ENCODE measurements at places on chromosomes 12 and 14. TPM values are rescaled to one million over a fixed set of nuclear protein-coding genes. Genes with fewer than 3 reads are reported as not detected.

DNA sequence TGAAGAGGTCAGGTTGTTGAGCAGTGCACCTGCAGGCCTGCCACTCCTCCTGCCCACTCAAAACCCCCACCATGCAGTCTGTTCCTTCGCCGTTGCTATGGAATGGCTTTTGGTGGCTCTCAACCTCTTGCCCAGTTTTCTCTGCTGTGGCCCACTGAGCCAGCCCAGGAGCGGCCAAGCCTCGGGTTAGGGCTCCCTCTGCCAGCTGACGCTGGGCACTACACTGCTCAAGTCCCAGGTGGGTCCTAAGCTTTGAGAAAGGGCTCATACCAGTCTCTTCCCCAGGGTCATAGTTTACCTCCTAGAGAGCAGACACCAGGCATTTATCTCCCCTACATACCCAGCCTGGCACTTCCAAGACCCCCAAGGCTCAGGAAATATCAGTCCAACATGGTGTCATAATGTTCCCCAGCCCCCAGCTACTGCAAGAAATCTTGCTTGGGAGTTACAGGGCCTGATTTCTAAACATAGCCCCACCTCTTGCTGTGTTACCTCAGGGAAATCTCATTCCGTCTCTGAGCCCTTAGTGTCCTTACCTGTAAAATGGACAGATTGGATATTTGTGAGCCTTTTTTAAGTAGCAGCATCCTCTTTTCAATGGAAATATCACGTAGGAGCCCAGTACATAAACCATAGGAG lies 59.4 kb downstream of the TSPAN11 start:
- DNase-seq, result peak; percentile 33

- no peak for DNase-seq
Measured at GRCh38 chr12:89059721-89060541, 292.4 kb downstream of the DUSP6 start.

GRCh38 chr12:104486363-104486750 lies 29.6 kb downstream of the CHST11 start:
- no peak for DNase-seq

- DNase-seq, result no peak
Measured at GRCh38 chr12:55899082-55899481, 28.6 kb downstream of the PYM1 start.

- no peak for DNase-seq
Measured at GRCh38 chr12:72162875-72163274, 109.3 kb upstream of the TRHDE start.

- DNase-seq, result no peak
Measured at GRCh38 chr14:101733211-101733610, 28.3 kb upstream of the PPP2R5C start.

DNA sequence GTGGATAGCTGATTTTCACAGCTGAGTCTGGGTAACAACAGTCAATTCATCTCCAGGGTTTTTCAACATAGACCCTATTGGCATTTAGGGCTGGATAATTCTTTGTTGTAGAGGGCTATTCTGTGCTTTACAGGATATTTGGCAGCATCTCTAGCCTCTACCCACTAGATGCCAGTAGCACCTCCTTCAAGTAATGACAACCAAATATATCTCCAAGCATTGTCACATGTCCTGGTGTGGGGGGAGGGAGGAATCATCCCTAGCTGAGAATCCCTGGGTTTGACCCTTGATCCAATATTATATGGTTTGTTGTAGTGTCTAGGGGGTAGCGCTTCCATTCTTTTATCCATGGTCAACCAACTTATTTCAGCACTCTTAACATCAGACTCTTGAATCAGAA lies 157.2 kb downstream of the ANO4 start:
- DNase-seq, result no peak

DNA sequence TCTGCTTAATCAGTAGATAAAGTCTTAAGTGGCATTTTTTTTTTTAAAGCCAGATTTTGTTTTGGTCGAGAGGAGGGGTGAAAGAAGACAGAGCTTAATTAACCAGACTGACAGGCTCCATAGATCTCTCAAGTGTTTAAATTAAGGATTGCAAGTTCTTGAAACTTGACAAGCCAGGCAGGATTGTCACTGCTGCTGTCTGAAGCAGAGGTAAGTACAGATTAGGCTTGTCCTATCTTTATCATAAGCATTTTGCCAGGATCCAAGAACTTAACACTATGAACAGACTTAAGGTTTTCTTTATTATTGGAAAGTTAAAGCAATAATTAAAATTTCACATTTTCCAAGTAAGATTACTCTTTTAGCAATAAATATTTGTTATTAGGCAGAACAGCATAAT lies 179.6 kb upstream of the LMO3 start:
- no peak for DNase-seq

DNA sequence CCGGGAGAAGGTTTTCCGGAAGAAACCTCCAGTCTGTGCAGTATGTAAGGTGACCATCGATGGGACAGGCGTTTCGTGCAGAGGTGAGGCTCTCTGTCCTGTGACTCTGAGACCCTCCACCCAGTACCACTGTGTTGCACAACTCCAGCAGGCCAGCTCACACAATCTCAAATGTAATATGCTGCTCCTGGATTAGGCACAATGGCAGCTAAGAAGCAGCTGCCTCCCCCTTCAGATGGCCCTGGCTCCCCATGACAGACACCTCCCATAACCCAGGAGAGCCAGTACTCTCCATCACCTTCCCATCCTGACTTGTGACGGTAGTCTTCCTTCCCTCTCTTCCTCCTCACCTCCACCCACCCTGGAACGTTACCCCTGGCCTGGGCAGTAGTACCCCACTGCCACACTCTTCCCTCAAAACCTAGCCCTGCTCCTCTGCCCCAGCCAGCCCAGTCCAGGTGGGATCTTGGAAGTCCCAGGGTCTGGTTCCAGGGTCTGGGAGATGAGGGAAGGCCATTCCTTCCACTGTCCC lies 2.1 kb downstream of the TNS2 start:
- DNase-seq, result no peak

DNA sequence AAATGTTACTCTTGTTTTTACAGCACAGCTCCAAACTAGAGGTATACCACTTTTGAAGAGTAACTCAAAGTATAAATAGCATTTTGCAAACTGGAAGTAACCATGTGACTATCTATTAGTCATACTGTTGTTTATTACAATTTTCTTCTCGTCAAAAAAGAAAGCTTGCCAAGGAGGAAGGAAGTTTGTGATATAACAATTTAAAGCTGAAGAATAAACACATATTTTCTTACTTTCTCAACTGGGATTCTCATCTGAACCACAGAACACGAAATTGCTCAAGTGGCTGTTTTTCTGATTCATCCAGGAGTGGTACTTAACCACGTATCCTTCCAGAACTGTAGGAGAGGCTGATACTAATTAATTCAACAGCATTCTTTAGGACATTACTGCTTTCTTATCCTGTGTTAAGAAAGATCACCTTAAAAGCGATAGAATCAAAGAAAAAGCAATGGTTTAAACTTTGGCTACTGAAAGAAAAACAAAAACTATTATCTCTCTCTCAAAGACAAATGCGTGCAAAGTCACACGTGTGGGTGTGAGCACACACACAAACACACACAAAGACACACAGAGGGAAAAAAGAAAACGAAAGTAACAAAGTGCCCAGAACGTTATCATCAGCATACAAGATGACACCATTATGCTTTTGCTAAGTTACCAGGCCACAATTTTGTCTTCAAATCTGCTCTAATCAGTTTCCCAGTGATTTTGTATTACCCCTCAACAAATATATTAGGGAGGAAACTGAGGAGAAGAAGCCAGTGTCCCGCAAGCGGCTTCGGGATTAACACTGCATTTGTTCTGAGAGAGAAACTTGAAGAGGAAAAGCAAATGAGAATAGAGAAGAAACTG lies at the start of gene CLEC2B:
TSS of gene CLEC2B (minus strand) at position 48 of the 855 bp plus-strand sequence.
- no peak for DNase-seq

GRCh38 chr14:61555056-61555838 lies 140.1 kb upstream of the HIF1A start:
- no peak for DNase-seq

DNA sequence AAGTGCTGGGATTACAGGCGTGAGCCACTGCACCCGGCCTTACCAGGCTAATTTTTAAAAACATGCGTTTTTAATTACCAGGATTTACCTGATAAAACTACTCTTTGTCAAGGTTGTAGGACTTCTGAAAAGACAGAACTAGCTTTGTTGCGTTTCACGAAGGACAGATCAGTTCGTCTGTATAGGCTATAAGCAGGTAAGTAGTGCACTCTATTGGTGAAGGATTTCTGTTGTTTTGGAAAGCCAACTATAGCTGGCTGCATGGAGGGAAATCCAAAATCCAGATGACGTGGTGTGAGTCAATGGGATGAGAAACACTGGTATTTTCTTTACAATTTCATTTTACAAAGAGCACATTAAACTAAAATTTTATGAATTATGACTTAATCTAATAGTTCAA lies 14.6 kb downstream of the GNPNAT1 start:
- DNase-seq, result no peak

DNA sequence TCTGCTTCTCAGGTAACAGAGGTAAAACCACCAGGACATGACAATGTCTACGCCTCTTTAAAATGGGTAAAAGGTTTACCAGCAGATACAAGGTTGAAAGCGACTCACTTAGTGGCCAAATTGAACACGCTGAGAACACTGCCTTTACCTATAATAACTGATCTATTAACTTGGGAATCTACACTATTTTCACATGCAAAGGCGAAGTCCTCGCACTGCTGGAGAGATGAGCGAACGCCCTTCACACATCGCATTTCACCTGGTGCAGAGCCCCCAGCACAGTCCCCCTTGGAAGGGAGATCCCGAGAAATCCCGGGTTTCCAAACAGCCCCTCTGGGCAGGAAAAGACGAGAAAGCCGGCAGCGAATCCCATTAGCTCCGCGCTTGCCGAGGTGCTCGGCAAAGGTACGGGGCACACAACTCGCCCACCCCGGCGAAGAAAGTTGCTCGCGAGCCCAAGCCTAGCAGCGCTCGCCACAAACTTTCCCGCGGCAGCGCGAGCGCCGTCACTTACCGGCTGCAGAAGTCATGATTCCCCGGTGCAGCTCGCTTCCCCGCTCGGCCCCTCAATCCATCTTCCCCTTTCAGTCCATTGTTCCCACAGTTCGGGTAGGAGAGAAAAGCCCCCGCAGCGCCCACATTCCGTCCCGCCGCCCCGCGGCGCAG lies 423 bp downstream of the FGD6 start:
- no peak for DNase-seq

GRCh38 chr12:76813265-76813664 lies 49.4 kb downstream of the ZDHHC17 start:
- DNase-seq, result no peak

GRCh38 chr12:30357766-30358490 lies 337.7 kb downstream of the IPO8 start:
- no peak for DNase-seq

DNA sequence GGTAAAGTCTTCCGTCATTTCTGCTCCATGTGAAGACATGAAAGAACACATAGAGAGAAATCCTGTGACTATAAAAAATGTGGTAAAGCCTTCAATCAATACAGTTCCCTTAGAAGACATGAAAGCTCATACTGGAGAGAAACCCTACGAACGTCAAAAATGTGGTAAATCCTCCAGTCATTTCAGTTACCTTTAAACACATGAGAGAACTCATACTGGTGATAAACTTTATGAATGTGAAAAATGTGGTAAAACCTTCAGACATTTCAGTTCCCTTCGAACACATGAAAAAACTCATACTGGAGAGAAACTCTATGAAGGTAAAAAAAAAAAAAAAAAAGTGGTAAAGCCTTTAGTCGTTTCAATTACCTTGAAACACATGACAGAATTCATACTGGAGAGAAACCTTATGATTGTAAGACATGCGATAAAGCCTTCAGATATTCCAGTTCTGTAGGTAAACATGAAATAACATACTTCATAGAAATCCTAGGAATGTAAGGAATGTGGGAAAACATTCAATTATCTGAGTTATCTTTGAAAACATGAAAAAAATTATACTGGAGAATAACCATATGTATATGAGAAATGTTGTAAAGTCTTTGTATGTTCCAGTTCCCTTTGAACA lies 60.4 kb downstream of the MAP4K5 start:
- DNase-seq, result no peak

GRCh38 chr12:89993632-89994031 lies 285.0 kb upstream of the ATP2B1 start:
- no peak for DNase-seq

DNA sequence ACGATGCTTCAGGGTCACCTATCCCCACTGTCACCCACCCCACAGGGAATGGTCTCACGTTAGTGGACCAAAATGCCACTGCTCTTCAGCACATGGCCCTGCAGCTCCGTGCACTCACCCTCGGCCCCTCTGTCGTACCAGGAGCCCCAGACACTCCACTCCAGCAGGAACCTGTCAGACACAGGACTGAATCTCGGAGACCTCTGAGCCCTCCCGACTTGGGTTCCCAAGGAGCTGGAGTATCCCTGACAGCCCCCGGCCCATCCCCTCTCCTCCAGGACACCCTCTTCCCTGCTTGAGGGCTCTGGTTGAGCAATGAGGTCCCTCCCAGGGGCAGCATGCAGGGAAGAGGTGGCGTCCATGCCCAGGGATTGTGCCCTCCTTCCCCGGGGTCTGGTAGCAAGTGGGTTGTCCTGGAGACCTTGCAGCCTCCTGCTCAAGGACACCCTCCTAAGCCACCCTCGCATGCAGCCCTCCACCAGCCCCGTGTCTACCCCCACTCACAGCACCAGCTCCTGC lies 20.4 kb upstream of the LRTM2 start:
- DNase-seq, result no peak

Gene DTX1
- 21.2 TPM for total RNA-seq

Gene PPP1R36
- total RNA-seq, result 2.0 TPM

Gene DIO3
- 0.82 TPM for total RNA-seq

Gene MVK
- 54.1 TPM for total RNA-seq

Gene MDGA2
- not detected for total RNA-seq

Gene C3AR1
- total RNA-seq, result 3.4 TPM

Gene ESYT1
- total RNA-seq, result 167 TPM

Gene TAS2R10
- total RNA-seq, result 0.41 TPM

Gene LRRC9
- total RNA-seq, result 1.1 TPM

Gene ABCD2
- total RNA-seq, result not detected

Gene ASCL1
- total RNA-seq, result 0.50 TPM

Measured in prostate gland (tissue), 2 donors.